Natural killer cell (primary cell): ENCODE measurements at places on chromosomes 1 and 21. TPM values are rescaled to one million over a fixed set of nuclear protein-coding genes. Genes with fewer than 3 reads are reported as not detected.
A peak's percentile ranks its signal among the peaks of the same experiment; 100 is the strongest.

Gene CD101
- 3.1 TPM for total RNA-seq

Gene SYT6
- total RNA-seq, result not detected

Gene C1orf174
- total RNA-seq, result 52.9 TPM

Gene TNFAIP8L2
- 4.8 TPM for total RNA-seq

Gene TTC24
- total RNA-seq, result 4.0 TPM

Gene NT5C1A
- total RNA-seq, result not detected

Gene CRYBG2
- 5.8 TPM for total RNA-seq

Gene SETDB1
- total RNA-seq, result 70.5 TPM

Gene CFAP141
- 1.2 TPM for total RNA-seq

Gene CELA3A
- not detected for total RNA-seq

Gene CPLANE2
- 7.6 TPM for total RNA-seq

Gene PDE4B
- total RNA-seq, result 18.0 TPM

Gene COL6A2
- 110 TPM for total RNA-seq

GRCh38 chr1:38474738-38475623, 384.6 kb downstream of the RRAGC start:
- DNase-seq, result no peak

GRCh38 chr1:150895618-150896017, 8.7 kb downstream of the CTXND2 start:
- DNase-seq, result no peak

DNA sequence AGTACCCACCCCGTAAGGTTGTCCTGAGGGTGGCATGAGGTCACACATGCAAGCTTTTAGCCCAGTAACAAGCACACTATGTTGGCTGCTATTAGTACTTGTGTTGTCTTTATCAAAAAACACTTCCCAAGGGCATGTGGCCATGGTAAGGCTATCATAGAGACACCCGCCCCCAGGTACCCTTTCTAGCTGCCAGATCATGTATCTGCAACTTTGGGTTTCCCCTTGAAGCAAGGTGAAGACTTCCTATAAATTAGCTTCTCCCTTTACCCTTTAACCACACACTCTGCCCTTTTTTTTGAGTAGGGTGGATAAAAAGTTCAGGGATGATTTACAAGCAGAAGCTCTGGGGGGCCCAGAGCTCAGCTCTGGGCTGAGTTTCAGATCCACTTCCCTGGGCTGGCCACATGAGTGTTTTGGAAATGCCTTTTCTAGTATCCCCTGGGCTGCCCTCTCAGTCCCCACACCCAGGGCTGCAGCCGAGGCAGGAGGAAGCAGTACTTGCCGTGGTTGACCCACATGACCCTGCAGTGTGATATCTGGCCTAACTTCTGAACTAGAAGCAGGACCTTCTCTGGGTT, 2.0 kb downstream of the ZDHHC18 start:
- no peak for DNase-seq

GRCh38 chr1:175530183-175530582, 213.2 kb downstream of the TNR start:
- no peak for DNase-seq

DNA sequence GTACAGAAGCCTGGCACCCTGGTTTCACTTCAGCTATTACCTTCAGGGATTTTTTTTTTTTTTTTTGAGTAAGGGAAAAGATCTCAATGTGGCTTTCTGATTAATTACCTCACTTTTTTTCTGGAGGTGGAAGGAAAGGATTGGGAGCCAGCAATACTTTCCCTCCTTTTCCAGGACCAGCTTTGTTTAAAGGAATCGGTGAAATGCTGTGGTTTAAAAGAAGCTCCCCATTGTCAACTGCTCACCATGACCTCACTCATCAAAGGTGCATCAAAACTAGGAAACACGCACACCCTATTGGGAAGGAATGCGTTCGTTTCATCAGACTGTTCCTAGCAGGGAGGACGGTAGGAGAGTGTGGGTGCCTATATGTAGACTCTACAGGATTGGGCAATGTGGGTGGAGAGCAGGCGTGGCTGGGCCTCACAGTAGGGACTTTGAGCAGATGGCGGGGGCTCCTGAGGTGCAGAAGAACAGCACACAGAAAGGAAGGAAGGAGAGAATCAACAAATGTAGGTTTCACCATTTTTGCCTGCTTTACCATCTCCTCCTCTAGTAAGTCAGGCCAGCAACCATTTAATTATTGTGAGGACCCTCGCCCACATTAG, 13.0 kb downstream of the PHGDH start:
- DNase-seq, result no peak

DNA sequence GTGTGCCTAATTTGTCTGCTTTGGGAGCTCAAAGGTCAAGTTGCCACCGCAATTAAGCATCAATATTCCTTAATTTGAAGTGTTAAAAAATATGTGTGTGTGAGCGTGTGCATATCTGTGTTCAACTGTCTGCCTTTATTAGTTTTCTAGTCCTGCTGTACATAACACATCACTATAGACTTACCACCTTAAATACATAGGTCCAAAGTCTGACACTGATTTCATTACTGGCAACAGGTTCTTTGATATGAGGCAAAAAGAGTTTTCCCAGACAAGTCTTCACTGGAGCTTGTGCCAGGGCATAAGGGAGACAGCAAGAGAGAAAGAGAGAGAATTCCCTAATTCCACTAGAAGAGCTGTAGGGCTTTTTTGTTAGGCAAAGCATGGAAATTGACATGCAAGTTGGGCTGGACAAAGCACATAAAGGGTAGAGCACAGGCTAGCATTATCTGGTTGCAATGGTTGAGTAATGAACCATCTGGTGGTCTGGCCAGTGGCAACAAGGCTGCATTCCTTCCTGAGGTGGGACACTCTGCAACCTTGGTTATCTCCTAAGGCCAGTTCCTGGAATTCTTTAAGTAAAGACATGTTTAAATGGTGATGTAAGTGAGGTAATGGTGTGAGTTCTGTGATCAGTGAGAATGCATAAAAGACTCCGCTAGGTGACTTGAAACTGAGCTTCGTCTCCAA, 457.2 kb upstream of the ADAMTS5 start:
- DNase-seq, result no peak

DNA sequence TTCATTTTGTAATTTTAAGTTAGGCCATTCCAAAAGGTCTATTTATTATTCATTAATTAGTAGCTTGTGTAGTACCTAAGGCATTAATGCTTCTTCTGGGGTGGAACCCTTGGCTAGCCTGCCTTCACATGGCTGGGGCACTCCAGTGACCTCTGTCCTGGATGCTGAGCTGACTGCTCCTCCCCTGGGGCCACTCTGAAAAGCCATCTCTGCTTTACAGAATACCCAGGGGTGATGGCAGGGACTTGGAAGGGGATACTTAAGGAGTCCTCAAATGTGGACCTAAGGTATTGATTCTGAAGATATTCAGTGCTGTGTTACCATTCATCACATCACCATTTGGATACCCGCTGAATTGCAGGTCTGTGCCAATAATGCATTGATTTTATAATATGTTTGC, 187.8 kb upstream of the COA6 start:
- DNase-seq, result no peak

DNA sequence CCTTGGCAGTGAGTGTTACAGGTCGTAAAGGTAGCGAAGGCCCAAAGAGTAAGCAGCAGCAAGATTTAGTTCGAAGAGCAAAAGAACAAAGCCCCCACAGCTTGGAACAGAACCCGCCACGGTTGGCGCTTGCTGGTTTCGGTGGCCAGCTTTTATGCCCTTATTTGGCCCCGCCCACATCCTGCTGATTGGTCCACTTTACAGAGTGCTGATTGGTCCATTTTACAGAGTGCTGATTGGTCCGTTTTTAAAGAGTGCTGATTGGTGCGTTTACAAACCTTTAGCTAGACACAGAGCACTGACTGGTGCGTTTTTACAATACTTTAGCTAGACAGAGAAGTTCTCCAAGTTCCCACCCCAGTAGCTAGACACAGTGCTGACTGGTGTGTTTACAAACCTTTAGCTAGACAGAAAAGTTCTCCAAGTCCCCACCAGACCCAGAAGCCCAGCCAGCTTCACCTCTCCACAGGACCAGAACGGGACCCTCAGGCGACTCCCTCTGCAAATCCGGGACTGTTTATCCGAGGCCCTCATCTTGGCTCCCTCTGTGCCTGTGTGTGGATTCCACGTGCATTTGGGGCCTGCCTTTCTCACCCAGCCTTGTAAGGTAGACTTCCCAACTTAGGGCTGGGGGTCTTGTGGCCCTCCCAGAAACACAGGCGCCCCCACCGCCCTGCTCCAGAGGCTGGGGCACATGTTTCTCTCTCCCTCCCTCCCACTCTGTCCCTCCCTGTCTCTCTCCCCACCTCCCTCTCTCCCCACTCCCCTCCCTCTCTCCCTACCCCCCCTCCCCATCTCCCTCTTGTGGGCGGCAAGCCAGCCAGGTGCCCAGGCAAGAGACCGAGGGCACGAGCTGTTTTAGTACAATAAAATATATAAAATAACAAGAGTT, 12.6 kb downstream of the FTCD start:
- peak; percentile 36 for DNase-seq

DNA sequence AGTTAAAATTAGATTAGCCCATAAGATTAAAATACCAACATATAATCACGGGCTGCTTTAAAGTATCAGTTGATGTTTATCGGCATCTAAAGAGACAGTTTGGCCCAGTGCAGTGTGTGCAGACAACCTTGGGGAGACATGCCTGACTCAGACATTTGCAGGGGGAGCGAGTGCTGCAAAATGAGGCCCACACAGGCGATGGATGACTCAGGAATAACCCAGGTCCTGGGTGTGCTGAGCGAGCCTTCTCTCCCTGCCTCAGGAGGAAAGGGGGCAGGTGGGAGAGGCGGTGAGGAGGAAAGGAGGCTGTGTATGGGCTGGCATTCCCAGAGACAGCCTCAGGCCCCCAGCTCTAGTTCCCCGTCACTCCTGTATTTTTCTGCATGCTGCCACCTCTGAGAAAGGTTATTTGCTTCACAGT, 9.0 kb downstream of the SLC9A1 start:
- DNase-seq, result no peak

GRCh38 chr1:227218870-227219573, 99.3 kb downstream of the CDC42BPA start:
- DNase-seq, result no peak

DNA sequence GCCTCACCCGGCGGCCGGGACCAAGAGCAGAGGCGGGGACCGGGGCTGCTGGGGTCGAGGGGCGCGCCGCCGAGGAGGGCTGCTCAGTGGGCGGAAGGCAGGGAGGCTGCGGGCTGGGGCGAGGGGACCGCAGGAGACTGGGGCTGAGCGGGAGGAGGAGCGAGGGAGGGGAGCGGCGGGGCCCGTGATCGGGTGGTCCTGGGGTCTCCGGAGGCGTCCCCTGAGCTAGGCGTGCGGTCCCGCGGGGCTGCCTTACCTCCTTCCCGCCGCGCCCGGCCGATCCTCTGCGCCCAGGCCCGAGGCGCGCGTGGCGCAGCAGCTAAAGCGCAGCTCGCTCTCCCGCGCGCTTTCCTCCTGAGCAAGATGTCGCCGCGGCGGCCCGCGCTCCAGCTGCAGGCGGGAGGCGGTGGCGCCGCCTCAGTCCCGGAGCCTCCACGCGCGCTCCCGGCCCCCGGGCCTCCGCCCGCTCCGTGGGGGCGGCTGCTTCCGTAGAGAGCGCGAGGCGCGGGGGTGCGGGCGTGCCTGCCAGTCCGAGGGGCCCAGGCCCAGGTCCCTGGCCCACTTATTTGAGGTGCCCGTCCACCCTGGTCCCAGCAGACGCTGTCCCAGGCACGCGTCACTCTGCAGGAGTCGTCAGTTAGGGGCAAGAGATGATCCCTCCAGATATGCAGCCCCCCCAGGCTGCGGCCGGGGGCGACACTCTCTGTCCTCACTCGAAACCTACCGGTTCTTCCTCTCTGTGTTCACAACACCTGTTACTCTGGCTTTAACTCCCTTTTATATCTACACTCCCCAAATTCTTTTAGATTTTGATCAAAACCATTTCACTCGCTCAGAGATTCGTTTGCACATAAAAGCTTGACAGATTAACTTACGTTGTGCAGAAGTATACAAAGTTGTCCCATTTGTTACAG, at the start of gene CCSAP:
TSS of gene CCSAP (minus strand) at position 392 of the 914 bp plus-strand sequence. CDS start 582 bp downstream, outside the sequence.
- peak; percentile 84 for DNase-seq

- no peak for DNase-seq
Measured at GRCh38 chr1:55718758-55719671, 503.9 kb upstream of the USP24 start.

DNA sequence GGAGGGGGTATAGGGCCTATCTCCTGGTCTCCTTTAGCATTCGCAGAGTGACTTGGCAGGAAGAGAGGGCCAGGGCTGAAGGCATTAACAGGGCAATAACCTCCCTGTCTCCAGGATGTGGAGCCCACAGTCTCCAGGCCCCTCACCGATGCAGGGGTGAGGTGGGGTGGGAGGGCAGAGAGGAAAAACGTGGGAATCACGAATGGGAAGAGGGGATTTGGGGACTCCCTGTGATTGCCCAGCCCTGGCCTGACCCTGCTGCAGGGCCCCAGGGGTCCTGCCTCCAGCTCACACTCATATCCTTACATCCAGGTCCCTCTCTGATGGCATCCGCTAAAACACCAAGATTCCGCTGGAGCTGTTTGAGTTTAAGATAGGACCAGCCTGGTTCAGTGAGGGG, 14.6 kb downstream of the TFAP2E start:
- DNase-seq, result no peak

GRCh38 chr1:225823811-225824261, 13.9 kb downstream of the EPHX1 start:
- no peak for DNase-seq

GRCh38 chr1:1755852-1756251, 22.4 kb downstream of the NADK start:
- no peak for DNase-seq

DNA sequence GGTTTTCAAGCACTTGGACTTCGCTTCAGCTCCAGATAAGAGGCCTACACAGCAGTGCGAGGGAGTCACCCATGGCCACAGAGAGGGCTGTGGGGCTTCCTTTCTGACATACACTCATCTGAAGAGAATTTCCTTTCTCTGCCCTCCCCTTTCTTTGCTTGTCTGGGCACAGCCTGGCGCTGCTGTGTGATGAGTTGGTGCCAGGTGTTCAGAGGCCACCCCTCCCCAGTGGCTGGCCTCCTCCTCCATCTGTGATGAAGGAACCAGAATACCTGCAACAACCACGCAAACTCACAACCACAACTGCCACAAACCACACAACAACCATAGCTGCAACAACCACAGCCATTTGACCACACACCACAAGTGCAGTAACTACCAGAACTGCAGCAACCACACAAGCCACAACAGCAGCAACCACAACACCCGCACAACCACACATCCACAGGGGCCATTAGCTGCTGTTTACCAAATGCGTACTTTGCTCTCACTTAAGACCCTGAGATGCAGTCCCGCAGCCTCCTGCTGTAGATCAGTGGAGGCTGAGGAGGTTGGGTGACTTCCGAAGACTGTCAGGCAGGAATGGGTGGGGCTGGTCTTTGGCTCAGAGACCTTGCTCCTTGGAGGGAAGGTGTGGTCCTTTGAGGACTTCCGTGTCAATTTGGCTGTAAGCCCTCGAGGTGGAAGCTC, 71.1 kb downstream of the IER5 start:
- peak; percentile 75 for DNase-seq

GRCh38 chr1:233448109-233448689, 120.7 kb downstream of the MAP3K21 start:
- DNase-seq, result no peak

GRCh38 chr1:11598461-11598860, 55.8 kb downstream of the FBXO2 start:
- DNase-seq, result no peak

GRCh38 chr1:232452736-232453440, 177.0 kb downstream of the SIPA1L2 start:
- DNase-seq, result no peak
